Glutamatergic neuron (in vitro differentiated cells): ENCODE measurements at places on chromosomes 6 and 20.
A peak's percentile ranks its signal among the peaks of the same experiment; 100 is the strongest.

- peak; percentile 84 for DNase-seq
Observed at GRCh38 chr6:135162678-135163439, 18.2 kb upstream of the MYB start.

- DNase-seq, result no peak
Observed at GRCh38 chr6:141467881-141468280, 664.8 kb upstream of the GJE1 start.

DNA sequence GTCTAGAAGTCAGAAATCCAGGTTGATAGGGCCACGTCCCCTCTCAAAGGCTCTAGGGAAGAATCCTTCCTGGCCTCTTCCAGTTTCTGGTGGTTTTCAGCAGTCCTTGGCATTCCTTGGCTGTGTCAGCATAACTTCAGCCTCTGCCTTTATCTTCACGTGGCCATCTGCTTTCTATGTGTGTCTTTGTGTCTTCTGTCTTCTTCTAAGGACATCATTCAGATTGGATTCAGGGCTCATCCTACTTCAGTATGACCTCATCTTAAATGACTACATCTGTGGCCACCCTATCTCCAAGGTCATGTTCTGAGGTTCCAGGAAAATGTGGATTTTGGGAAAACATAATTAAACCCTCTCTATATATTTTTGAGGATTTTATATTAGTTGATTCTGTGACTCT is 23.0 kb downstream of the C6orf89 start:
- no peak for DNase-seq

GRCh38 chr6:5871296-5871695 is 135.4 kb downstream of the NRN1 start:
- DNase-seq, result no peak

DNA sequence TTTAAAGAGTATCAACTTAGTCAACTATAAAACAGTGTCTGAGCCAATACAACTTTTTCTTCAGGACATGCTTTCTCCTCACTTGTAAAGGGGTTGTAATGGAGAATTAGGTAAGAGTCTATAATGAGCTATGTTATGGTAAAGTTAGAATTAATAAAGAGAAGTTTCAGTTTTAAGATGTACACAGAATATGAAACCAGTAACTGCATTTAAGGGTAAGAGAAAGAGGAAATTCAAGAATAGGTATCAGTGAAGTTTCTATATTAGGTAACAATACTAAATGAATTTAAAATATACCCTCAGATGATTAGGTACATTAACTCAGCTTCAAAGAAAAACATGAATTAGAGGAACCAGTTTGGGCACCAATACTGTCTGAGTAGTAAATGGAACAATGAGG is 1444.3 kb upstream of the ADGRB3 start:
- DNase-seq, result no peak

- DNase-seq, result no peak
Observed at GRCh38 chr6:137781639-137782038, 85.4 kb upstream of the TNFAIP3 start.

DNA sequence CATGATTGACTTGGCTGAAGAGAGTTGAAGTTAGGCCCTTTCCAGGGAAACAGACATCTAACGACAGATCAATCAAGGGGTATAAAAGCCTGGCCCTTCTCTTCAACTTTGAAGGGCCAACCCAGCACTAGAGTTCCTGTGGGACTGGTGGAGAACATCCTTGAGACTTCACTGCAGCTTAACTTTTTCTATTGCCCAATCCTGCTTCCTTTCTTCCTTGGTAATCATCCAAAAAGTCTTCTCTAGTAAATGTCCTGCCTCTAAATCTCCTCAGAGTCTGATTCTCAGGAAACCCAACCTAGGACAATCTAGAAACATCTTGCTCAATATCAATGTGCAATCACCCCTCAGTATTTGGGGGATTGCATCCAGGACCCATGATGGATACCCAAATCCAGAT is 1.9 kb downstream of the MKKS start:
- DNase-seq, result no peak

DNA sequence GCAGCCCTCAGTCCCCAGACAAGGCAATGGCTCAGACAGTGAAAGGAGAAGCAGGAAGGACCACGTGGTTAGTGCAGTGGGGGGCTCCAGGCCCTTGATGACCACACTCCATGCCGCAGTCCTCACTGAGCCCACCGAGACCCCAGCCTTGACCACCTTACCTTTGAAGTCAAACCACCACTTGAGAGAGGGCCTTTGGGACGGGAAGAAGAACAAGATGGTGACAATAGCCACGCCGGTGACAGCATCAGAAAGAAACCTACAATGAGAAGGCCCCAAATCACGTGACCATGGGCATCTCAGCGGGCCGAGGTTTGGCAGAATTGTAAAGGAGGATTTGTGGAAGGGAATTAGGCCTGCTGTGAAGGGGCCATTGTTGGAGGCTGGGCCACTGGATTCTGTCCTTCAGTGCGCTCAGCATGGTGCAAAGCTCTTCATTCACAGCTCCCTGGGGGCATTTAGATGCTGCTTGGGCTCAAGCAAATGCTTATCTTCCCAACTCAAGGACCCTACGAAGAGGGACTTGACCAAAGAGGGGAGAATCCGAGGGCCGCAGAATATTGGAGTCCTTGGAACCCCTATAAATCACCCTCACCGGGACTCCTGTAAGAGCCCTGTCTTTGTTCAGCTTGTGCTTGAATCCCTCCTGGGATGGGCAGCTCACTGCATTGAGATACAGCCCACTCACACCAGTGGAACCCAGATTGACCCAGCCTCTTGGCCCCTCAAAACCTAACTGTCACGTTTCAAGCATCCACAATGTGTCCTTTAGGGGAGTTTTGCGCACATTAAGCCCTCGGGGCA is 33.2 kb upstream of the OCSTAMP start:
- DNase-seq, result no peak

DNA sequence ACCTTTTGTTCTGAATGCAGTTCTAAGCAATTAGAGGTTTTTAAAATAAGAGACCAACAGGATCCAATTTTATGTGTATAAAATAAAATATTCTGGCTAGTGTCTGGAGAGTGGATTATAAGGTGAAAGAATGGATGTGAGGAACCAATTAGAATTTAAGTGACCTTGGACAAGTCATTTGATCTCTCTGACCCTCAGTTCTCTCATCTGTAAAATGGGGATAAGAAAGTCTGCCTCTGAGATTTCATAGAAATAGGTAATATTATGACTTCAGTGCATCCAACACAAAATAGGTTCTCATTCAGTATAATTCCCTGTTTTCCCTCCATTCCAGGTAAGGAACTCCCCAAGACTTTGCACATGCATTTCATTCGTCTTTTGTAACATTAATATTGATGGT is 18.9 kb downstream of the CASS4 start:
- no peak for DNase-seq

DNA sequence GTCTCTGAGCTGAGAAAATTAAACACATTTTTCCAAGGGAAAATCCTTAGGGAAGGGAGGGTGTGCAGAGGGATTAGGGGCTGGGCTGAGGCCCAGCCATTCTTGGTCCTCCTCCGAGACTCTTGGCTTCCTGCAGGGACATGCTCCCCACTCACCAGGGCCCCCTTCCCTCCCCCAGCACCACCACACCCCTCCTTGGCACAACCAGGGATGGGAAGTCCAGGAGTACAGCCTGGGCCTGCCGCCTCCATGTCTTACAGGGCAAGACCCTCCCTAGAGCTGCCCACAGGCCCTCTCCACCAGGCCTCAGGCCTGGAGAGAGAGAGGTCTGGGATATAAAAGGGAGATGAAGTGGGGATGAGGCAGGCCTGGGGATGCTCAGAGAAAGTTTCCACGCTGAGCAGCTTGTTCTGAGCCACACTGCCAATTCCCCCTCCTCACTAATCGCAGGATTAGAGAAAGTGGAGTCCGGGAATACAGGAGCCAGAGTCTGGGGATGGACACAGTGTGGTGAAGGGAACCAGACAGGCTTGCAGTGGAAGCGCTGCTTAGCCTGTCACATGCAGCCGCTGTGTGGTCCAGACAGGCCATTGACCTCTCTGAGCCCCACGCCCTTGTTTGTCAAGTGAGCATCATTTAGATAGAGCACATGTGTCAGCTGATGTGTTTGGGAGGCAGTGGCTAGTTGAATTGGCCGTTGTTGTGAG is 105.5 kb downstream of the MRPL14 start:
- DNase-seq, result no peak

GRCh38 chr6:13794184-13794583 is 20.2 kb downstream of the MCUR1 start:
- DNase-seq, result no peak

- no peak for DNase-seq
Observed at GRCh38 chr6:28719275-28719940, 193.7 kb downstream of the GPX5 start.

DNA sequence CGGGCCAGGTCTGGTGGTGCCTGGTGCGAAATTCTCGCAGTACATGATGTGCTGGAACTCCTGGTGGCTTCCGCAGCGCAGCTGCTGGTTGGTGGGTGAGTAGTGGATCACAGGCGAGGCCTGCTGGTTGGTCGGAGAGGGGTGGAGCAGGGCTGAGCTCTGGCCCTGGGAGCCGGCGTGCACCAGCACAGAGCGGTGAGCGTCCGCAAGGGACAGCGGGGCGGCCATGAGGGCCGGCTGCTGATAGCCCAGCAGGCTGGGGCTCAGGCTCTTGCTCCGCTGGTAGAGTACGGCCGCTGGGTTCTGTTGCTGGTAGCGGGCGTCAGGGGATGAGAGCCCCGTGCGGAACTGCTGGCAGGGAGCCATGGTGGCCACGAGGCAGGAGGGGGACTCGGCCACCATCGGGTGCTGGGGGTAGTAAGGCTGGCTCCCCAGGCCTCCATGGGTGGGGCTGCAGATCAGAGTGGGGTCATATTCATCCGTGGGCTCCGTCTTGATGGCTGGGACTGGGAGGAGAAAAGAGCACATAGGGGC is 110.2 kb downstream of the NFATC2 start:
- no peak for DNase-seq

DNA sequence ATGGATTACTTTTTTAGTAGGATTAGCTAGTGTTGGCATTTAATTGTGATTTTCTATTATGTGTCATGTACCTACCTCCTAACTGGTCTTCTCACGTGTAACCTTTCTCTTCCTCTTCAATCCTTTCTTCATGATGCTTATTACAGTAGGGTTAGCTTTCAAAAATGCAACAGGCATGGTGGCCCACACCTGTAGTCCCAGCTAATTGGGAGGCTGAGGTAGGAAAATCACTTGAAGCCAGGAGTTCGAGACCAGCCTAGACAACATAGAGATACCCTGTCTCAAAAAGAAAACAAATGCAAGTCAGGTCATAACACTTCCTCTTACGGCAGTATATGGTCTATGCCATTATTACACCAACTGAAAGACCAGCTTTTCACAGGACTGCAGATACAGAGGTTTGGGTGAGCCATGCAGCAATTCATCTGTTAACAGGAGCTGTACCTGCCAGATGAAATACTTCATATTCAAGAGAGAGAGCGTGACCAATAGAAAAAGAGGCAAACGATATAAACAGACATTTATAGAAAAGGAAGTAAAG is 195.0 kb downstream of the TMEM242 start:
- no peak for DNase-seq

GRCh38 chr6:111585974-111586315 is 19.7 kb downstream of the TRAF3IP2 start:
- no peak for DNase-seq

- DNase-seq, result no peak
Observed at GRCh38 chr20:48471759-48472408, 355.9 kb downstream of the PREX1 start.

- DNase-seq, result no peak
Observed at GRCh38 chr6:93120154-93120742, 299.1 kb downstream of the EPHA7 start.

DNA sequence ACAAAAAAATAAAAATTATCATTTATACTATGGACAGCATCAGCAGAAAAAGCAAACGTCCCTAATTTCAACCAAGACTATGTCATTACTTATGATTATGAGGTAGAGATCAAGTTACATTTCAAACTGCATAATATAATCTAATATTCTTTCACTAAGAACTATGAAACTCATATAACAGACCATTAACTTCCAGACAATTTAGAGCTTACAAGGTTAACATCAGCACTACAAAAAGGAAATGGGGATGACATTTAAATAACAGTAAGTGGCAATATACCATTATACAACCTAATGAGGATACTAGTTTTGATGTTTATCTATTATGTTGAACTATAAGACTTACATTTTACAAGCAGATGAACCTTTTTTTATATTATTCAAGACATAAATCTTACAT is 261.0 kb upstream of the THEMIS start:
- no peak for DNase-seq

DNA sequence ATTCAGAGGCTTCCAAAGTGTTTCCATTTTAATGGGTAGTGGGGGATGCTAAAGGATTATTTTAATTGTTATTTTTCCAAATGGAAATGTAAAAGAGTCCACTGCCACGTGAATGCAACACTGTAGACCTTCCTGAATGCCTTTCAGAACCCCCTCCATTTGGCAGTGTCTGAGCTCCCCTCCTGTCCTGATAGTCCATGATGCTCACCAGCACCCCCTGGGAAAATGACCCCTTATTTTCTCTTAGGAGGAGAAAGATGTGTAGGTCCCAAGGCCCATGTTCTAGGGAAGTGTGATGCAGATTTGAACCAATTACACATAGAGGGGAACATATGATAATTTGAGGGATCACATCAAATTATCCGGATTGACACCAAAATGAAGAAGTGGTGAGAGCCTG is 46.8 kb upstream of the SH3BGRL2 start:
- no peak for DNase-seq

GRCh38 chr6:154909821-154910220 is 85.3 kb upstream of the TIAM2 start:
- peak; percentile 57 for DNase-seq

- no peak for DNase-seq
Observed at GRCh38 chr6:36912030-36912454, 26.3 kb downstream of the C6orf89 start.

- DNase-seq, result no peak
Observed at GRCh38 chr6:130516604-130517003, 150.8 kb downstream of the TMEM200A start.

- DNase-seq, result no peak
Observed at GRCh38 chr6:16819752-16820151, 58.5 kb upstream of the ATXN1 start.

GRCh38 chr6:126356526-126356925 is 16.6 kb downstream of the CENPW start:
- no peak for DNase-seq

- no peak for DNase-seq
Observed at GRCh38 chr6:11500008-11500407, 37.5 kb upstream of the TMEM170B start.

- DNase-seq, result no peak
Observed at GRCh38 chr6:136280032-136280609, 9.5 kb downstream of the BCLAF1 start.

DNA sequence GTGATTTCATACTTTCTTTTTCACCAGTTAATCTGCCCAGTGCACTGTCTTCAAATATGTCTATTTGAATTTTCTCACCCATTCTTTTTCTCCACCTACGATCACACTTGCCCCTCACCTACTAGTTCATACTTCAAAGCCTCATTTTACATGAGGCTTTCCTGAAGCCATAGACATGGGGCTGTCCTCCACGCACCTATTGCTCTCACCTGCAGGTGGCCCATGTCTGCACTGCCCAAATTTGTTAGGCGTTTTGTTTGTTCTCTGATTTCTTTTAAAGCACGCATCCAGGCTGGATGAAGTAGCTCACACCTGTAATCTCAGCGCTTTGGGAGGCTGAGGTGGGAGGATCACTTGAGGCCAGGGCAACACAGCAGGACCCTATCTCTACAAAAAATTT is 106.8 kb upstream of the RIPOR2 start:
- no peak for DNase-seq
